Stimulated activated CD4-positive, alpha-beta T cell treated with anti-CD3 and anti-CD28 coated beads, Interleukin-15, amount 100 ng/mL, for 48 hours (primary cell): ENCODE measurements at places on chromosomes 12 and 14.
A peak's percentile ranks its signal among the peaks of the same experiment; 100 is the strongest.

DNA sequence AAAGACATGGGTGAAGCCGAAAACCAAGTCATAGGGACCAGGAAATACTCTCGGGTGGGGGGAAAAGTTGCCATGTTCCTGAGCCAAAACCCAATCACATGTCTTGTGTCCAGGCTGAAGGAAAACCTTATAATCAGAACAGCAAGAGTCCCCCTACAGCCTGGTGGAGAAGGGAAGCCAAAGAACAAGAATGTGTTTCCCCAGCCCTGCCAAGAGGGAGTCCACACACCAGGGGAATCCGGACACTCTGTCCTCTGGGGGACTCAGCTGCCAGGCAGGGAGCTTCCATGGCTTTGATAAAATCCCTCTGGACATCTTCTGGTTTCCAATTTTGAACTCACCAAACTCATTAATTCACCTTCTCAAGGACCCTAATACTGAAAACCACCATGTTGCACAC, 273.0 kb downstream of the FOXN3 start:
- DNase-seq = no peak

DNA sequence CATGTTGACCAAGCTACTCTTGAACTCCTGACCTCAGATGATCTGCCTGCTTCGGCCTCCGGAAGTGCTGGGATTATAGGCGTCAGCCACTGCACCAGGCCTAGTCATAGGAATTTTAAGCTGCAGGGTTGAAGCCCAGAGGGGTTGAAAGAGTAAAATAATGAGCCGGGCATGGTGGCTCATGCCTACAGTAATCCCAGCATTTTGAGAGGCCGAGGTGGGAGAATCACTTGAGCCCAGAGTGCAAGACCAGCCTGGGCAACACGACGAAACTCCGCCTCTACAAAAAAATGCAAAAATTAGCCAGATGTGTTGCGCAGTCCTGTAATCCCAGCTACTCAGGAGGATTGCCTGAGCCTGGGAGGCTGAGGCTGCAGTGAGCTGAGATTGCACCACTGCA, 69.6 kb downstream of the GALNT8 start:
- no peak for DNase-seq

DNA sequence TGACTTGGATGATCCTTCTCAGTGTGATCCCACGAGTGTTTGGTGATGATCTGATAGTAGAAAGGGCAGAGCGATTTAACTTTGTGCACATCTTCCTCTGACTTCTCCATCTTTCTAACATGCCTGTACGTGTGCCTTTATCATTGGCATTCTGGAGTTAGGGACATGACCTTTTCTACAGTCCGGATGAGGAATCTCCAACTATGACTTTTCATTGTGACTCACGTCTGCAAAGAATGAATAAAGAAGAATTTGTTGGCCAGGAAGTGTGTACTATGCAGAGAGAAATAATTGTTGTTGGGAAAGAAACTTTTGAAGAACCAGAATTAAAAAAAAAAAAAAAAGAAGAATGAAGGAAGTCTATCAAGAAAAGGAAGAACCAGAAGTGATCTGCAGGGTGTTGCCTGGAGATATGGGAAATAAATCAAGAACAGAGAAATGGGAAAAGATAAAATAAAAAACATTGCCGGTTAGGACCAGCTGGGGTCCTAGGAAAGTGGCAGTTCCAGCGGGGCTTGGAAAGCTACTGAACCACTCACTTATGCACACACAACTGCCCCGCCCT, 25.3 kb downstream of the PPFIBP1 start:
- DNase-seq = no peak

- DNase-seq = peak; percentile 14
Observed at GRCh38 chr12:51217133-51217967, 512 bp downstream of the POU6F1 start.

DNA sequence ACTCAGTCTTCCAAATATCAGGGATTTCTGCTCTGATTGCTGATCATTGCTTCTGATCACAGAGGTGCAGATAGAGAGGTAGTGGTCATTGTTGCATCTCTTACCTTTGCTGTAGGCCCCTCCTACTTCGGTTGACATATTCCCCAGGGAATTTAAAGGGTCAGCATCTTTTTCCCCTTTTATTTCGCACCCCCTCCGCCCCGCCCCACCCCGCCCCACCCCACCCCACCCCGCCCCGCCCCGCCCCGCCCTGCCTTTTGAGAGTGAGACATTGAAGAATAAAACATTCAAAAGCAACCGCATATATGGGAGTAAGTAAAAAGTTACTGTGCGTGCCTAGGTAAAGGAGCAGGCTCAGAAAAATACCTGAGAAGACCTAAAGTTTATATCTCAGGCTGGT, 463.9 kb downstream of the BTG1 start:
- no peak for DNase-seq

DNA sequence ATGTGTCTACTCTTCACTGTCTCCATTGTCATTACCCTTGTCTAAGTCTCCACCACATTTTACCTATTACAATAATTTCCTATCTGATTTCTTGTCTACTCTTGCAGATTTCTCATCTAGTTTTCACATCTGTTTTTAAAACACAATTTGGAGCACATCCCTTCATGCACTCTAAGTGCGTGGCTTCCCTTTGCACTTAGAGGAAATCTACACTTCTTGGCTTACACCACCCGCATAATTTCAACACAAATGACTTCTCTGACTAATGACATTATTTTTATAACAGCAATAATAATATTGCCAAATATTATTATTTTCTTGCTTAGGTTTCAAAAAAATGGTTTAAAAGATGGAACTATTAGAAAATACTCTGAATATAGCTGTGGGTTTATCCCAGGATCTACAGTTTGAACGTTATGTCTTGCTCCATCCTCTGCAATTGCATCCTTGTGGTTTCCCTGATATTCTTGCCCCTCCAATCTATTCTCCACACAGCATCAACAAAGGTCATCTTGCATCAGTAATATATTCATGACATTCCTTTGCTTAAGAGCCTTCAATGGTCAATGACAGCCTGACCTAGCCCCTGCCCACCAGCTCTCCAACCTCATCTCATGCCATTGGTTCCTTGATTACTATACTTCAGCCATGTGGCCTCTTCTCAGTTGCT, 153.7 kb downstream of the SLC25A21 start:
- DNase-seq = no peak
